ENCODE measurements at places on chromosomes 1 and 21.

DNA sequence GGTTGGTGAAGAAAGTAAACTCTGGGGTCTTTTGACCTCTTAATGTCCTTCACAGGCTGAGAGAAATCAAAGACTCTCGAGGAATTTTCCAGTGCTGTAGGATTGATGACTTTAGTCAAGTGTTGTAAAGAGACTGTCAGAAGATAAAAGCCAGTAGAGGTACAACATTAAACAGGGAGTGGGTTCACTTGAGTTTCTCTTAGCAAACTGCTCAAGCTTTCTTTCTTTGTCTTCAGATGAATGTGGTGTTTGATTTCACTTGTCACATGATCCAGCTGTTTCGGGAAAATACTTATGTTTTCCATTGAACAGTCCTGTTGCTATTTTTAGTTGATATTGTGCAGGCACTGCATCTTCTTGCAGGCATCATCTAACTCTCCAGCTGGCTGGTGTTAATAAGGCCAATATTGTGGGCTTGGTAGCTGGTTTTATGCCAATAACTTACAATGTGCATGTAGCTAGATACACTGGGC, 45.6 kb downstream of the XCL2 start:
- no peak for DNase-seq

DNA sequence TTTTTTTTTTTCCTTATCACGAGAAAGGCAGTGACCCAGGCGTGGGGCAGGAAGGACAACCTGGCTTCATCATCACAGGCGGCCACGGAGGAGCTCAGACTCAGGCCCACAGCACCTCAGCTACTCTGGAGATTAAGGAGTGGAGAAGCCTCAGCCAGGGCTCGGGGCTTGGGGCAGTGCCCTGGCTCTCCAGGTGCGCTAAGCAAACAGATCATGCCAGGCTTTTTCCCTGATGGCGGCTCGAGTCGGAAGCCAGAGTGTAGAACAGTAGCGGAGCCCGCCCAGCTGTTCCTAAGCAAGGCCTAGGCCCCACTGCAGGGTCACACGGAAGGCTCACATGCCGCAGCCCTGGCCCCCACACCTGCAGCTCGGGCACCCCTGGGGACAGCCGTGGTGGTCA, 70.7 kb downstream of the AGPAT3 start:
- DNase-seq, result no peak

GRCh38 chr1:230317823-230318819, 108.0 kb downstream of the PGBD5 start:
- no peak for DNase-seq

GRCh38 chr1:198499588-198499987, 40.9 kb downstream of the ATP6V1G3 start:
- DNase-seq, result no peak

- no peak for DNase-seq
Observed at GRCh38 chr1:54302951-54303843, 103.0 kb downstream of the SSBP3 start.

GRCh38 chr1:20473894-20474293, 12.1 kb downstream of the CAMK2N1 start:
- no peak for DNase-seq

DNA sequence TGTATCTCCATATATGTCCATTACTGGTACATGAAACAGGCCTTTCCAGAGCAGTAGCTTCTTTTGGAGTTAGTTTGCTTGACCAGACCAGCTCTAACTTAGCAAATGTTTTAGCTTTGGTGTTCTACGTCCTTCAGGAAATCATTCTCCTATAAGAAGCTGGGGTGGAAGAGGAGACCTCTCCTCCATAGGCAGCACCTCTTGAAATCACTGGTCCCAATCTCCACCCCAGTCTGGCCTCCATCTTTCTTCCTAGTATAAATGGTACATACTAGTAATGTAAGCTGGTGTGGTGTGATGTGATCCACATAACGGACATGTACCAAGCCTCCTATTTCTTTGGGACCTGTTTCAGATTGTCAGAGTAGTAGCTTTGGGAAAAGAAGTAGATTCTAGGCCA, 171.4 kb downstream of the DHRS3 start:
- no peak for DNase-seq

DNA sequence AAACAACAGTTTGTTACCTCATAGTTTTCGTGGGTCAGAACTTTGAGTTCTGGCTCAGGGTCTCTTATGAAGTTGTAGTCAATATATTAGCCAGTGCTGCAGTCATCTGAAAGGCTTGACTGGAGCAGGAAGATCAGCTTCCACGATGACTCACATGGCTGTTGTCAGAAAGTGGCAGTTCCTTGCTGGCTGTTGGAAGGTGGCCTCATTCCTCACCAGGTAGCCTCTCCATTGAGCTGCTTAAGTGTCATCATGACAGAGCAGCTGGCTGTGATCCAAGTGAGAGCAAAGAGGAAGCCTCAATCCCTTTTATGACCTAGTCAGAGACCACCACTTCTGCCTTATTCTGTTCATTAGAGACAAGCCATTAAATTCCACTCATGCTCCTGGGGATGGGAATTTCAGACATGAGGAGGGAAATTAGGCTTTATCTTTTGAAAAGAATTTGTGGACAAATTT, 5.6 kb downstream of the OSBPL9 start:
- DNase-seq, result no peak

DNA sequence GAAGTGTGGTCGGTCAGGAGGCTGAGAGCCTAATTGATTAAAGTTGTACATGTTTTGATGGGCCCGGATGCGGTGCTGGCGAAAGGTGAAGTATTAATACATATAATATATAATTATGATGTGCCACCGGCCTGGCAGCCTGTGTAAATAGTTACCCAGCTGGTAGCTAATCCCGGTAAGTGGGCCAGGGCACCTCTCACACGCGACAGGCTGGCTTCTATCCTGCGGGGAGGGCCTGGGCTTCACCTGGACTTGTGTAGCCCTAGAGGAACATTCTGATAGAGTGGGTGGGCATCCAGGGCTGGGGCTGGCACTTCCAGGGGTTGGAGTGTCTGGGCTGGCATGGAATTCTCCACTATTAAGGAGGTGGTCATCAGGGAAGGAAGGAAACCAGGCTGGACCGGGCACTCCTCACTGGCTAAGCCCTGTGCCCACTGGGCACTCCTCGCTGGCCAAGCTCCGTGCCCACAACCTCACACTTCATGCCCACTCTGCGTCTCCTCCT, 48.3 kb downstream of the IGSF21 start:
- DNase-seq, result no peak

GRCh38 chr1:10559386-10559785, 84.6 kb downstream of the PEX14 start:
- no peak for DNase-seq

GRCh38 chr21:35438643-35439404, 389.7 kb upstream of the RUNX1 start:
- no peak for DNase-seq

GRCh38 chr1:154884869-154885701, 15.0 kb upstream of the KCNN3 start:
- DNase-seq, result no peak

- DNase-seq, result no peak
Observed at GRCh38 chr1:156073740-156074139, 8.5 kb downstream of the MEX3A start.

DNA sequence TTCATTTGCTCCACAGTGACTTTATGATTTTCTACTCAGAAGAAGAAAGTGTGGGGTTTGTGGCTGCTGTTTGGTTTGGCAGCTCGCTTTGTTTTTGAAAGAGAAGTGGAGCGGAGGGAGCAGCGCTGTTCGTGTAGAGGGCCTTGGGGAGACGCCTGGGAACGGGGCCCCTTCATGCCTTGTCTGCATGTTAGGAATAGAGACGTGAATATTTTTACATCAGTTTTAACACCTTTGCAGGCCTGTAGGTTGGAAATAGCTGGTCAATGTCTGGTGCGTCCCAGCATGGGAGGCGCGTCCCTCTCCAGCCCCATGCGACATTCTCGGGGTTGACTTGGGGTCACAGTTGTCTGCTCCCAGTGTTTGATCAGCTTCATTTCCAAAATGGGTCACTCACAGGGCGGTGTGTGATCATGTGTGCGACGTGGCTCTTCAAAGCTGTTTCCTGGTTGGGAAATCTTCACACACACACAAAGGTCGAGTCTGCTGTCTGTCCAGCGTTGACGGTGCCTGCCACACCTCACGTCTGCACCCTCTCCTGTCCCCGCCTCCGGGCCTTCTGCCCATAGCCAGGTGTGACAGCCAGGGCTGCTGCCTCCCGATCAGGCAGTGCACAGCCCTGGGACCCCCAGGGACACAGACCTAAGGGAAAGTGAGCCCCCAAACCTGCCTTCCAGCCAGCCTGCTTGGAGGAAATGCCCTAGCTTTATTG, 149.2 kb downstream of the PSMG1 start:
- DNase-seq, result no peak

GRCh38 chr1:186903374-186904136, 74.8 kb downstream of the PLA2G4A start:
- DNase-seq, result no peak

- no peak for DNase-seq
Observed at GRCh38 chr21:32437729-32438128, 25.2 kb downstream of the EVA1C start.

GRCh38 chr1:117809764-117810163, 119.7 kb downstream of the GDAP2 start:
- DNase-seq, result no peak

DNA sequence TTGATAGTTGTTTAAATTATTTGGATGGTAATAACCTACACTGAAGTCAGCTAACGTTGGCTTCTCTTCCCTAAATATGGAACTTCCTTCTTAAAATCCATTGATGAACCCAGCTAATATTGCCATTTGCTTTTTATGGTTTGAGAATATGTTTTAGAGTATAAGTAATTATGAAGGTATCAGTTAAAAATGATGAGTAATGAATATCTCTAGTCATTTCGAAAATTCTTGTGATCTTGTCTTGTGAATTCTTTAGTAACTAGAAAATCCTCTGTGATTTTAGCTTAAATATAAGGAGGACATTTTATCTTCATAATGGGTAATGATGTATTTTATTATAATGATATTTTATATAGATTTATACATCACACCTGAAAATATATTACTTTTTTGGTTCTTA, 50.5 kb downstream of the ADGRL2 start:
- no peak for DNase-seq

GRCh38 chr1:182122913-182123260, 61.4 kb upstream of the ZNF648 start:
- no peak for DNase-seq

Measured in iPS DF 19.7 (cell line).